ENCODE measurements at places on chromosomes 2 and 18. TPM values are rescaled to one million over a fixed set of nuclear protein-coding genes. Genes with fewer than 3 reads are reported as not detected.

GRCh38 chr2:12051831-12052230 is 305.4 kb downstream of the LPIN1 start:
- no peak for DNase-seq

DNA sequence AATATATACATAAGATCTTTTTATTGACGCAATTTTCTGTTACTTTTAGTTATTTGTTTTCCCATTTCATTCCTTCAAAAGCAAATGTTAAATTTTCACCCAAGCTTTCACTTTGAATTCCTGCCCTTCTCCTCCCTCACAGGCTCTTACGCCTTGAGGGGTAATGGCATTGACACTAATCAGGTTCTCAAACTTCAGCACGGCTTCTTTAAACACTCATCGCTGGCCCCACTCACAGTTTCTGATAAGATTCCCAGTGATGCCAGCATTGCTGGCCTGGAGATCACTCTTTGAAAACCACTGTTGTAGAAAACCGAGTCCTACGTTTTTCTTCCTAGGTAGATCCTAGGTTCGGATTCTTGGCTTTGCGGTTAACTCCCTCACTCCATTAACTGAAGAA is 105.6 kb upstream of the EPB41L3 start:
- DNase-seq, result no peak

Gene DSC2
- total RNA-seq, result 34.1 TPM

GRCh38 chr18:5955861-5956260 is 60.5 kb upstream of the TMEM200C start:
- DNase-seq, result no peak

Gene CFAP53
- total RNA-seq, result not detected
